SJCRH30 (cell line): ENCODE measurements at places on chromosomes 1 and 21.

GRCh38 chr1:183674339-183674738 is 21.2 kb upstream of the APOBEC4 start:
- DNase-seq = no peak

- no peak for DNase-seq
Observed at GRCh38 chr1:170910273-170910672, 25.1 kb upstream of the MROH9 start.

DNA sequence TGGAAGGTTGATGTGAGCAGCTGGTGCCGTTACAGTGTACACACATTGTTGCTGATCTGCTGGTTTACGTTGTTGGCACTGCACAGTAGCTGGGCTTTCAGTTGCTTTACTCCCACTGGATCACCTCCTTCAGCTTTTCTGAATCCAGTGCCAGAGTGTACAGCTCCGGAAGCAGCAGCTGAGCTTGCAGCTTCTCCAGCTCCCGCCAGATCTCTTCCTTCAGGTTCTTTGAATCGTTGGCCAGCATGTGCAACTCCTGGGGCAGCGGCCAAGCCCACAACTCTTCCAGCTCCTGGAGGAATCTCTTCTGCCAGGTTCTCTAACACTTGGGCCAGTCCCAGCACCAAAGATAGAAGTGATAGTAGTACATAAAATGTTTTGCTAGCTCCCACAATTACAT is 149.7 kb upstream of the RRP15 start:
- DNase-seq = no peak

GRCh38 chr21:37886120-37886519 is 30.1 kb downstream of the KCNJ6 start:
- no peak for DNase-seq
